ENCODE measurements at places on chromosomes 11 and 22.

GRCh38 chr11:125625630-125626287 lies 796 bp downstream of the CHEK1 start:
- peak; percentile 91 for DNase-seq

GRCh38 chr11:64849598-64850356 lies 5.3 kb upstream of the CDC42BPG start:
- no peak for DNase-seq

DNA sequence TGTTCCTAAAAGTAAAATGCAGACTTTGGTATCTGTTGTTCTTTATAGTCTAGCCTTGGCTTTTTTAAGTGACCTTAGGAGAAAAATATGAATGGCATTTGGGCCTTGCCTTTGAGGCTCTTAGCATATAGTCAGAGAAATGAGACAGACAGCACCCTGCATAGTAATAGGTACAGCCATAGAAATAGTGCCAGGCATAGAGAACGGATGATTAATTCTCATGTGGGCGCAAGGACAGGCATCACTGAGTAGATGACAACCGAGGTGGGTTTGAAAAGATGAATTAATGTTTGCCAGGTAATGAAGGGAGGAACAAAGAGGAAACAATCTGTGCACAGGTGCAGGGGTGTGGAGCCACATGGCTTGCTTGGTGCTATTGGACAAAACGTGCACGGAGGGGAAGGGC lies 90.5 kb downstream of the BMAL1 start:
- no peak for DNase-seq

DNA sequence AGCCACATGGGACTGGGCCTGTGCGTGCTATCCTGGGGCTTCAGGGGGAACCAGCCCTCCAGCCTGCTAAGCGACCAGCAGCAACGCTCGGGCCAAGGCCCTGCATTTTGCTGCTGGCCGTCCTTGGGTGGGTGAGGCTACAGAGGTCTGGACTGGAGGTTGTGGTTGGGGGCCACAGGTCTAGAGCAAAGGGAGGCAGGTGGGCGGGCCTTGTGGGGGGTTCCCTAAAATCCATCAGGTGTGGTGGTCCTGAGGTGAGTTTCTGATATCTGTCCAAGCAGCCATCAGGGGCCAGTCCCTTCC lies 34.7 kb downstream of the PPM1F start:
- DNase-seq: no peak

- no peak for DNase-seq
Measured at GRCh38 chr11:106398502-106399075, 321.1 kb downstream of the AASDHPPT start.

DNA sequence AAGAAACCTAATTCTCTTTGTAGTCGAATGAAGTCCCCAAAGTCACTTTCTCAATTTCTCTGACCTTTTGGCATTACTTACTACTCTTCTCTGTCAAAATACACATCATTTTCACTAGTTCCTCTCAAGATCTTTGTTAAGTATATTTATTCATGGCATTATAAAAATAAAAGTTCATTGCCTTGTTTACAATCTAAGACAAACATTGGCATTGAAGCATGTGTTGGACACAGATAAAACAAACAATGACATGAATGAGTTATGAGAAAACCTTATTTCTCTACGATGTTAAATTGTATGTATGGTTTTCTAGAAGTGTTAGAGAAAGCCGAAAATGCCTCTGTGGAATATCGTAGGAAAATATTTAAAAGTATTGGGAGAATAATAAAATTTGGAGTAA lies 8.6 kb upstream of the OR51G1 start:
- DNase-seq: no peak

DNA sequence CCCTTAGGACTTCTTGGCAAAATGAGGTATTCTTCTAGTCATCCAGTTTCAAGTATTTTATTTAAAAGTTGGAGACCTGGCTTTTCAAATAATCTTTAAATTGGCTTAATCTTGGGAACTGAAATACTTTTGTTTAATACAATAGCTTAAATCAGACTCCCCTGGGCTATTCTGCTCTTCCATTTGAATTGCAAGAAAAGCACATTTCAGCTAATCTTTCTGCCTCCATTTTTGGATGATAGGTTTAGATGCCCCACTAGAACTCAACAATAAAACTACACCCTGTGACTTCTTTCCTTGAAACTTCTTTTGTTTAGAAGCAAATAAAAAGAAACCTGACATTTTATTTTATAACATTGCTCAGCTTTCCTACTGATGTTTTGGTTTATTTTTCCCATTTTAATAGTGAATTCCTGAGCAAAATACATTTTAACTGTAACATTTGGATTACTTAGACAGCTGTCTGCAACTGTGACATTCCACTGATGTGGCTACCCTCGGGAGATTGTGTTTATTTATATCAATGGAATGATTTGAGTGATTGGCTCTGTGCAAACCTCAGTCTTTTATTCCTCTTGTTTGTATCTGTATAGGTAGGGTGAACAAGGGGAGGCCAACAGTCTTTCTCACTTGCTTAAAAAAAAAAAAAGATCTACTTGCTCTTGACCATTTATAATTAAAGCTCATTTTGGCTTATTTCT lies 1045.8 kb upstream of the CNTN5 start:
- no peak for DNase-seq

- no peak for DNase-seq
Measured at GRCh38 chr11:48101958-48102357, 114.7 kb upstream of the OR4B1 start.

DNA sequence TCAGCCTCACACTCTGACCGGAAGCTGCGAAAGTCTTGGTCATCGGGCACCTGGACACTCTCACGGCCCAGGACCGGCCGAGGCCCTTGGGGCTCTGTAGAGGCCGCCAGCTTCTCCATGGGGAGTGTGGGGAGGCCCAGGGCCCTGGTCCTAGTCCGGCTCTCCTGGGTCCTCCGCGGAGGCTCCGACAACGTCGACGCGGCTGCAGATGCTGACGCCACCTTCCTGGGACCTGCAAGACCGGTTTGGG lies 12.9 kb downstream of the STARD10 start:
- no peak for DNase-seq

- DNase-seq: no peak
Measured at GRCh38 chr11:19365743-19366410, 125.1 kb upstream of the E2F8 start.

- peak; percentile 91 for DNase-seq
Measured at GRCh38 chr11:115498354-115498753, 5.9 kb downstream of the CADM1 start.

GRCh38 chr11:80086496-80087055 lies 645.7 kb upstream of the TENM4 start:
- no peak for DNase-seq

DNA sequence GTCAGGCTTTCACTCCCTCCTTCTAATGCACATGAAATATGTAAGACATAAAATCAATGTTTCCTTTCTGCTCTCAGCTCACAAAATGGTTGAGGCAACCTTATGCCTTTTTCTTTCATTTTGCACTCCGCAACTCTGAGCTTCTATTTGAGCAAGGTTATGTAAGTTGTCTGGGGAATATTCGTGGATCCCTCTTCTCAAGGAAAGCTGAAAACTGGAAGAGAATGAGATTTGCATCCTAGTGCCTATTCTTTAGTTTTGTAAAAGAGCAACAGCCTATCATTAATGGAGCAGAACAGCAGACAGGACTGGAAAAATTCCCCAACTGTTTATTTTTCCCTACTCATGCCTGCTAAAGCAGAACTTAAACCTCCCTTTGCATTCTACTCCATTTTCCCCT lies 141.7 kb downstream of the FAM76B start:
- no peak for DNase-seq

DNA sequence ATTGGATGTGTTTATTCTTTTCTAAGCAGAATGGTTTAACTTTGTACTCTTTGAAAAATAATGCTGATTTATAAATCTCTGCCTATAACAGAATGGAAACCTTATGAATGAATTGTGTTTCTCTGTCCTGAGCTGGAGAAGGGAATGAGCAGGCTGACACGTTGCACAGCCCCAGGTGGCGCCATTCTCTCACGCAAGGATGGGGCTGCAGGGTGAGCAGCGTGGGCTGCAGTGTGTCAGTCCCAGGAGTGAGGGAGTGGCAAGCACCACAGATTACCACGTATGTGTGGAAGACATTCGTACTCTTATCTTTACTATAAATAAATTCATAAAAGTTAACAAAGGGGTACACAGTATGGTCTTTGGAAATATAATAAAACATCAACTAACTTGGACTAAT lies 33.4 kb downstream of the FDX1 start:
- peak; percentile 54 for DNase-seq

DNA sequence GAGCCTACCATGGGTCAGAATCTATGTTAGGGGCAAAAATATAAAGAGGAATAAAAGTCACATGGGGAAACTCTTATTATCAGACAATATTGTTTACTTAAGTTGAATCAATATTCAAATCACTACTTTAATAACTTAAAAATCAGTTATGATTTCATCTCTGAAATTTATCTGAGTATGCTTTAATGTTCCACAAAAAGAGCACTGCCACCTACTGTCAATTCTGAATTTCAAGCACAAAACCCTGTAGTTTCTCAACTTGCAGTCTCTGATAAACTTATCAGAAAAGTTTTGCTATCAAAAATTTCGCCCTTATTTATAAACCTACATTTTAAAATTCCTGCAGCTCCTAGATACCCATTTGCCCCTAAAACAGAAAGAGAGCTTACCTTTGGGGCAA lies 47.3 kb downstream of the RDX start:
- no peak for DNase-seq

- DNase-seq: no peak
Measured at GRCh38 chr22:32775957-32776356, 25.5 kb upstream of the TIMP3 start.

- DNase-seq: no peak
Measured at GRCh38 chr11:34262531-34263081, 95.2 kb downstream of the ABTB2 start.

DNA sequence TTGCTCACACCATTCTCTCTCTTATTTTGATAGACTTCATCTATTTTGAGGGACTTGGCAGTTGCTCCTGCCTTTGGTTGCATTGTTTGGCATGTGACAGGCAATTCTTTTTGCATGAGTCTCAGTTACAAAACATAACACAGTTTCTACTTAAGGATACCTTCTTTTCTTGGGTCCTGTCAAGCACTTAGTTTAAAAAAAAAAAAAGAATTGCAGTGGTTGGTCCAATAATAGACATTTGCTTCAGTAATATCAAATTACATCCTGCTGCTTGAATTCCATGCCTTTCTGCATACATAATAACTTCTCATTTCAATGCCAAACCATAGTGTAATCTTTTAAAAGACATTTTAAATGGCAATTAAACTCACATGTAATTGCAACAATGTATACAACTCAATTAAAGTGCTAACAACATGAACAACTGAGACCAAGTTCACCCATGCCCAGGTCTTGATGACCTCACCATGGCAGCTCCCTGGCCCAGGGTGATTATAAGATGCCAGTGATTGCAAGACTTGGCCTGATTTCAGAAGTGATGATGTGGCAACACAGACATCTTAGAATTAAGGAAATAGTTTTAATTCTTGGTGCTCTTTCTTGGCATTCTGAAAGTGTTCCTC lies 32.2 kb upstream of the PLET1 start:
- no peak for DNase-seq

DNA sequence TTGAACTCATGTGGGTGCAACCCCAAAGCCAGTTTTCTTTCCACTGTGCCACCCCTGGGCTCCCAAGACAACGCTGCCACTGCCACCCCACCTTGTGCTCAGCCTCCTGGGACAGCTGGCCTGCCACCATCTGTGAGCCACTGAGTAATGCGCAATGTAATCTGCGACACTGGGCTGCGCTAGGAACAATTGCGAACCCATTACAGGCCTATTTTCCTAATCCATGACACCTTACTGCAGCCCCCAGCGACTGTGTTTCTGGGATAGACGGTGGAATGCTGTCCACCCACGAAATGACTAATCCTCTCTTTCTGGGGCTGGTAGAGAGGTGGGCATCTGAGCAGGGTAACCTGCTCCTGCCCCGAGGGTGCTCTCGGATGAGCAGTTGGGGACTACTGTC lies 22.2 kb downstream of the FLRT1 start:
- DNase-seq: no peak

GRCh38 chr11:127226949-127227348 lies 226.4 kb upstream of the KIRREL3 start:
- no peak for DNase-seq

- DNase-seq: no peak
Measured at GRCh38 chr22:48798281-48799226, 1029.1 kb downstream of the BRD1 start.

DNA sequence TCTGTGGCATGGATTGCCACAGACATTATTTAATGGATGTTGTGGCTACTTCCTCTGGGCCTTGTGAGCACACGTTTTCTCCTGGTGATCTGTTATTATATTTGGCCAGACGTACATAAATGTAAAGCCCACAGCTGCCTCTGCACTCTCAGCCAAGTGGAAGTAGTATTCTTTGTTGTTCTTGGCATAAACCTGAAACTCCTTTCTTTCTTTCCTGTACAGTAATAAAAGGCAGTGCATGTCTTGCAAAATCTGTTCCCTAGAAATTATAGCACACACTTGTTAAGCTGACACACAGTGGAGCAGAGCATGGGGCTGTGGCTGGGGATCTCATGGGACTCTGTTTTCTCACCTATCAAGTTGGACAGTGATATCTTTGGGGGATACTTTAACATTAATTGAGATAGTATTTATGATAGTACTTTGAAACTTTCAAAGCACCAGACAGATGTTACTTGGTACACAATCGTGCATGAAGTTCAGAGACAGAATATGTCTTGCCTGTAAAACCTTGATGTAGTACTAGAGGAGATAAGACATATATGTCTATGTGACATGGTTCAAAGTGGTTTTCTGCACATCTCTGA lies 20.9 kb downstream of the PANX1 start:
- DNase-seq: no peak

GRCh38 chr11:8190431-8190830 lies 21.6 kb upstream of the RIC3 start:
- DNase-seq: no peak

DNA sequence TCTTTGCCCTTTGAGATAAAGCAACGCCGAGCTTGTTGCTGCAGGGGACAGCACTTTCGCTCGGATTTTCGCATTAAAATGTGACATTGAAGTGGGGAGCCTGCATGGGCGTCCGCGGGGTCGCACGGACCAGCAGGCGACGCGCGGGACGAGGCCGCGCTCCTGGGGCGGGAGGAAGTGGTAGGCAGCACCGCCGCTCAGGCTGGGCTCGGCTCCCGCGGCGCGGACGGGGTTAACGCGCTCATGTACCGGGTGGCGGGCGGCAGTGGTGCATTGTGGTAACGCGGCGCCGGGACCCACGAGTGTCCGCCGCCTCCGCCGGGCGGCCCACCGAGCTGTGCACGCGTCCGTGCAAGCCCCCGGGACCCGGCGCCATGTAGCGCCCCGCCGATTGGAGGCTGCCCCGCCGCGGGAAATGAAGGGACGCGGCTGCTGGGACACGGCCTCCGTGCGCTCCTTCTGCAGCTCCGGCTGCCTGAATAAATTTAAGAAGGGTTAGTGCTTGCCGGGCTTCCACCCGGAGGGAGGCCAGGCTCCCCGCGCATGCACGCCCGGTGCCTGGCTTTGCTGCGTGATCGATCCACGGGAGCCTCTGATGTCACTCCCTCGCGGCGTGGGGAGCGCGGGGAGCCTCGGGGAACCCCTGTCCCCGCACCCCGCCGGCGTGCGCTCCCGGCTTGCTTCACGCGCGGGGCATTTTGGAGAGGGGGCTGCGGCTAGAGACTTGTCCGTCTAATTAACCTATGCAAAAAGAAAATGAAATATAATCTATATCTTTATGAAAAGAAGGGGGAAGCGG lies 127.7 kb downstream of the OSBP2 start:
- DNase-seq: no peak

All from NCI-H345 (cell line).